Umbilical cord (tissue), 2 donors: ENCODE measurements at places on chromosomes 2 and 18.

- no peak for DNase-seq
Observed at GRCh38 chr2:69456154-69456553, 18.9 kb upstream of the NFU1 start.

DNA sequence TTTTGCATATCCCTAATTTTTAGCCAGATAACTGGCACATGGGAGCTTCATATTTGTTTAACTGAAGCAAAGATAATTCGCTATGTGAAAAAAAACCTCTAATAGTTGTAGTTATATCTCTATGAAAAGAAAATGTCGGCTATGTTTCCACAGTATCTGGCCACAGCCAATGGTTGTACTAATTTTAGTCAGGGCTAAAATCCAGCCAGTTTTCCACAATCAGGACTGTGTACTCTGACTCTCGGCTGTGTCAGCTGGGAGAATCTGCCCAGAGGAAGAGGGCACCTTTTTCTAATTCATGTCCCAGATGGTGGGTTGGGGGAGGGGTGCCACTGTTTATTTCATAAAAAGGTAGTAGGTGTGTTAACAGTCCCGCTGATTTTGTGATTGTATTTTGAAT lies 38.8 kb downstream of the STRADB start:
- DNase-seq, result no peak

GRCh38 chr18:811892-812375 lies at the start of gene YES1:
YES1 (minus strand) TSS chr18:812242; CDS start chr18:756827, 55,415 bp downstream.
- peak; percentile 83 for DNase-seq

GRCh38 chr2:235106874-235107639 lies 155.2 kb downstream of the SH3BP4 start:
- peak; percentile 67 for DNase-seq

GRCh38 chr2:238159071-238159539 lies 335 bp downstream of the ERFE start:
- DNase-seq, result no peak

DNA sequence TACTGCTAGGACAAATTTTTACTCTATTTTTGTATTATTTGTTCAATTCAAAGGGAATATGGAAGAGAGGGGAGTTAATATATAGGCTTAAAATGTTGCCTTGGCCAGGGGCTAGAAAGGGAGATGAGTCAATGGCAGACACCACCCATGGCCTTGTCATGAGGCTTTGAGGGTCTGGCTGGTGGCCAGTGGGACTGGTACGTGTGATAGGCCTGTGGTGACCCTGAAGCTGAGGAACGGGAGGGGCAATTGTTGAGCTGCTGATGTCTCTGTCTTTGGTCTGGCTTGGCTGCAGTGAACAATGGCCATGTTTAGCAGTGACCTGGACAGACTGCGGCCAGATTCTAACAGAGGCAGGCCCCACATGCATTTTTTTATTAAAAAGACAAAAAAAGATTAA lies 18.5 kb downstream of the GKN1 start:
- DNase-seq, result no peak

GRCh38 chr2:240593703-240594451 lies 7.3 kb downstream of the CAPN10 start:
- DNase-seq, result no peak

GRCh38 chr2:226187616-226188015 lies 612.0 kb downstream of the IRS1 start:
- DNase-seq, result peak; percentile 95

DNA sequence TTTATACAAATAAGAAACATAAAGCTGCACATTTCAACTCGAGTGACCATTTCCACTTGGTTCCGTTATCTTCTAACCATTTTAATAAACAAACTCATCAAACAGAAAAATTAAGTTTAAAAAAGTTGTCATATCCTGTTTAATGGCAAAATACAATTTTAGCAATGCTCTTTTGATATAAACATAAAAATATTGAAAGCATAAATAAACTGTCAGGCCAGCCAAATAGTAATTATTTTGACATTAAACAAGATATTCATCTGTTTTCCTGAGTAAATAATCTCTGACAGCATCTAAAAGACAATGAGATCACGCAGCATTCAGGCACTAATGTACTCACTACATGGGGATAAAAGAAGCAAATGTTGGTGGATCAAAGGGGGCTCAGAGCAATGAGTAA lies 145.3 kb upstream of the ATP5MC3 start:
- DNase-seq, result no peak

- no peak for DNase-seq
Observed at GRCh38 chr2:237922641-237923361, 44.0 kb upstream of the UBE2F start.

GRCh38 chr2:191436368-191437055 lies 191.3 kb downstream of the MYO1B start:
- peak; percentile 15 for DNase-seq

DNA sequence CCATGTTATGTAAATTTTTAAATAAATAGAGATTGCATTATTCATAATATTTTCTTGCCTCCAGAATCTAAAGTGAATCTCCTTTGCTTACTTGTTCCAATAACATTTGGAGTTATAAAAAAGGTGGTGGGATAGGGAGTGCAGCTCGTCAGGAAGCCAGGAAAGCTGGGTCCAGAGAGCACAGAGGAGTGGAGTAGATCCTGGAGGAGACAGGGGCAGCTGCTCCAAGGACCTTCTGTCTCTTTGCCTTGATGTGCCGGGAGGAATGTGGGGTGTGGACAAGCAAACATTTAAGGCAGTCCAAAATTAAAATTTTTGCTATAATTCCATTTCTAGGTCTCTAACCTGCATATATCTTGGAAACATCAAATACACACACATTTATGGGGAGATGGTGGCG lies 29.3 kb downstream of the HAUS1 start:
- DNase-seq, result no peak

- DNase-seq, result peak; percentile 57
Observed at GRCh38 chr18:3585656-3586509, 135.9 kb downstream of the TGIF1 start.

DNA sequence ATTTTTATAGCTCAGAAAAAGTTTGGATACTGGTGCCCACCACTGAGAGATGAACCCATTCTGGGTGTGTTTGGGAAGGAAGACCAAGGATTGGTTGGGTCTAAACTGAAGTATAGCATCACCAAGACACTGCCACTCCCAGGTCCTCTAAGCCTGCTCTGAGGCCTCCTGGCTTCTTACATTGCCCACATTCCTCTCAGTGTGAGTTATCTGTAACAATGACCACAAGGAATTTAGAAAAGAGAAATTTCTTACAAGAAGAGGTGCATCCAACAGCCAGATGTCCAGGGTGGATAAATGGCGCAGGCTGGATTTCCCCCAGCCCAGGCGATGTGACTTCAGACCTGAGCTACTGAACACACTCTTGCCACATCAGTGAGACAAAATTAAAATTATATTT lies 1.6 kb upstream of the GPR45 start:
- peak; percentile 67 for DNase-seq
